Stimulated activated CD8-positive, alpha-beta memory T cell treated with anti-CD3 and anti-CD28 coated beads, Interleukin-4, amount 100 ng/mL, for 24 hours (primary cell): ENCODE measurements at places on chromosomes 7 and 10.

DNA sequence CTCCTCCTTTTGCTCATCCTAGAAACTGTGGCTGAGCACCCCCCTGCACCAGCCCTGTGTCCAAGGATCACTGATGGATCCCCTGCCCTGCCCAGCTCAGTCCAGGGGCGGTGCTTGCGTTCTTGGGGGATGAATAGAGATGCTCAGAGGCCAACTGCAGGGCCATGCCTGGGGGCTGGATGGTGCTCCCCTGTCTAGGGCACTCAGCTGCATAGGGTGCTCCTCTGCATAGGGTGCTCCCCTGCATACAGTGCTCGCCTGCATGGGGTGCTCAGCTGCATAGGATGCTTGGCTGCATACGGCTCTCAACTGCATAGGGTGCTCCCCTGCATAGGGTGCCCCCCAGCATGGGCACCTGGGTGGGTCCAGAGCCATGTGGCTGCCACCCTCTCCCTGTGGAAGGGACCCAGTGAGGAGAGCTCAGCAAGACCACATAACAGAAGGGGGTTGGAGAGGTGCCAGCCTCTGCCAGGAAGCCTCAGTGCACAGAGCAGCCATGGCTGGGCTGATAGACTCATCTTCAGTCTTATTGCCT lies 95.0 kb downstream of the BMS1 start:
- DNase-seq, result no peak

DNA sequence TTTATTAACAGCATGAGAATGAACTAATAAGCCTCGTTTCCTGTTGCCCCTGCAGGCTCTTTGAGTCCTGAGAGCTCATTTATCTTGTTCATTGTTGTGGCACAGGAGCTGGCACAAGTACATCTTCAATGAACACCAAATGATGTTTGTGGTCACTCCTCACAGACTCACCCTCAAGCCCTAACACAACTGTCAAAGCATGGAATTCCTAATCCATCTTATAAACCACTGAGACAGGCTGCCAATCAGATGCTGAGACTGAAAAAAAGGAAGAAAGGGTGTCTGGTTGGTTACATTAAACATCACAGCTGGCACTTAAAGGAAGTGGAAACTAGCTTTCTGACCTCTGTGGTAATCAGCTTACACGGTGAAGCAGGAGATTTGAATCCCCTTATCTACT lies 7.7 kb upstream of the CCDC172 start:
- DNase-seq, result no peak

DNA sequence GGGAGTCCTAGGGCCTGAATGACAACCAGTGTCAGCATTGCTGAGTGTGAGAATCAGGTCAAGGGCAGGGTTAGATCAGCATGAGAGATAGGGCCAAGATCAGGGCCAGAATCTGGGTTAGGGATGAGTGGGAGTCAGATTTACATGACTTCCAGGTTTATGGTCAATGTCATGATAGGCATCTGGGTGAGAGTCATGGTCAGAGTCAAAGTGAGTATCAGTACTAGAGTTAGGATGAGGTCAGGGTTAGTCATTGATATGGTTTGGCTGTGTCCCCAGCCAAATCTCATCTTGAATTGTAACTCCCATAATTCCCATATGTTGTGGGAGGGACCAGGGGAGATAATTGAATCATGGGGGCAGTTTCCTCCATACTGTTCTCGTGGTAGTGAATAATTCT lies 12.3 kb downstream of the MRPS24 start:
- DNase-seq, result no peak

DNA sequence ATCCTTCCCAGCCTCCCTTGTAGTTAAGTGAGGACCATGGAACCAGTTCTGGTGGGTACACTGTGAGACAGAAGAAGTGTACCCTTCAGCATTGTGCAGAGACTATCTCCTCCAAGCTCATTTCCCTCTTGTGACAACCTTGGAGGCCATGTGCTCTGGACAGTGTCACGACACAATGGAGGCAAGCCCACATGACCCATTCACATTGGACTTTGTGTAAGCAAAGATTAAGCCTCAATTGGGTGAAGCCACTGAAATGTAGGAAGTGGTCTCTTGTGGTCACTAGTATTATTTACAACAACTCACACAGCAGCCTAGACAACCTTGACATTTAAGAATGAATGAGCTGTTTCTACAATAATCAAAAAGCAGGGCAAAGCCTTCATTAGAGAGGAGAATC lies 124.2 kb downstream of the INHBA start:
- DNase-seq, result no peak

DNA sequence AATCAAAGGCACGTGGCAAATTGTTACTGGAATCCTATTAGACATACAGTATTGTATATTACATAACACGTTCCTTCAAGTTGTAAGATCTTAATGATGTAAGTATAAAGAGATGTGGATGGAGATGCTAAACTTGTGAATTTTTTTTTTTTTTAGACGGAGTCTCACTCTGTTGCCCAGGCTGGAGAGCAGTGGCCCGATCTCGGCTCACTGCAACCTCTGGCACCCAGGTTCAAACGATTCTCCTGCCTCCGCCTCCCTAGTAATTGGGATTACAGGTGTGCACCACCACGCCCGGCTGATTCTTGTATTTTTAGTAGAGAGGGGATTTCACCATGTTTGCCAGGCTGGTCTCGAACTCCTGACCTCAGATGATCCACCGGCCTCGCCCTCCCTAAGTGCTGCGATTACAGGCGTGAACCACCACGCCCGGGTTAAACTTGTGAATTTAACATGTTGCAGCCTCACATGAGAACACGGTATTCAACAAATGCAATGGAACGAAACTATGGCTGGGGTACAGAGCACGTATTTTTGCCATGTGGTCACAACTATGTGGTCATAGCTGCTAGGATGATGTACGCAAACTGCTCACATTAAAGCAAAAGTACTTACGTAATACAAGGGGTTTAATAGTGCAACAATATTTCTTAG lies 818 bp upstream of the SUPV3L1 start:
- DNase-seq, result no peak

GRCh38 chr7:116198748-116199410 lies 11.5 kb upstream of the TES start:
- DNase-seq, result no peak
